ENCODE measurements at places on chromosomes 6 and 20. TPM values are rescaled to one million over a fixed set of nuclear protein-coding genes. Genes with fewer than 3 reads are reported as not detected.
A peak's percentile ranks its signal among the peaks of the same experiment; 100 is the strongest.

DNA sequence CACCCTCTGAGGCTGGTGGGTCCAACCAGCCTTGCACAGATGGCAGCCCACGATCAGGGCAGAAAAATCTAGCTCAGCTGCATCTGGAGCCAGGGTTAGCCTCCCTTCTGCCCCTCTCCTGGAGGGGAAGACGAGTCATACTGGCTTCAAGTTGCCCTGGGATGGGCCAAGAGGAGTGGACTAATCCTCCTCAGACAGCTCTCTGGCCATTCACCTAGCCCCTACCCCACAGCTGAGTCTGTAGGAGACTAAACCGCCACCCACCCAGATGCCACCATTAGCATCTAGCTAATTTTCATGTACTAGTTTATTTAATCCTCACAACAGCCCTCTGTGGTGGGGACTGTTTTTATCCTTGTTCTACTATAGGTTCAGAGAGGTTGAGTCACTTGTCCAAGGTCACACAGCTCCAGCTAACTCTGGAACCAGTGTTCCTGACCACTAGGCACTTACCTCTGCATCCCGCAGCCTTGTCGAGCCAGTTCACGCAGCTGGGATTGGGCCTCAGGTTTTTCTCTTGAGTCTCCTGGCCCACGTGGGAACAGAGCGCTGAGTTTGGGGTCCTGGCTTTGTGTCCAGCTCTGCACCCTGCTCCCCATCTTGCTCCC lies 48.5 kb upstream of the CCDC167 start:
- H3K4me1 ChIP-seq = peaks cover 24% of the 10 kb centered on the region
- no peaks in the 10 kb centered on the region for H3K27me3 ChIP-seq
- H3K4me3 ChIP-seq = no peak overlapping the region
- no peak for DNase-seq
- H3K36me3 ChIP-seq = no peaks in the 10 kb centered on the region

DNA sequence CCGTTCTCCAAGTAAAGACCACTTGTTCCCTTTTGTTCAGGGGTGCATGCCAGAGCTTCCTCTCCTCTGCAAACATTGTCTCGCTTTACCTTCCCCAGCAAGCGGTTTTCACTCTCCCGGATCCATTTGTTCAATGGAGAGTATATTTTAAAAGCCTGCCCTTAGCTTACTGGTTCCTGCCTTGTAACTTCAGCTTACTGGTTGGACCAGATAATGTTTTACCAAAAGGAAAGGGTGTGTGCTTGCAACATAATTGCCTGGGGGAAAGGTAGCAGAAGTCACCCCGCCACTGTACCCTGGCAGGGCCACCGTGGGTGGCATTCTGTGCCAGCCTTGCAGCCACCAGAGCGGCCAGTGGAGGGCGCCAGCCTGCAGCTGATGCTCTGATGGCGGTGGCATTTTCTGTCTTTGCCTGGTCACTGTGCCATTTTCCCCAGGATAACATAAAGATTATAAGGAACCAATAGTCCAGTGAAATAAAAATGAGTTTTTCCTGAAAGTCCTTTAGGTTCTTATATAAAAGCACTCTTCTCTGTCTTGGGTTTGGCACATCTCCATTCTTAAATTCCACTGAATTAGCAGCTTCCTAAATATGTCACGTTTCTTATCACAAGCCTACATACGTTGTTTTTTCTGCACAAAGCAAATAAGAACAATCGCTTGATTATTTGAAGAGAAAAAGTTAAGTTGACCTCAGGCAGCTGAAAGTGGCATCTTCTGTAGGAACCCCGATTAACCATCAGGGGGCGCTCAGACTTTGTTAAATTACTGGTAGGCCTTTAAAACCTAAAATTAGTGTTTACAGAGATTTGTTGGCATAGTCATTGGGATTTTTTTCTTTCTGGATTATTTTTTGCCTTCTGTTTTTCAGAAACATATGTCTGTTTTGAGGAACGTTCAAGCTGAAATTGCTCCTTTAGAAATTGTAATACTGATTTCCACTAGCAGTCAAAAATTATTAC lies 67.4 kb upstream of the XRN2 start:
- no peak overlapping the region for H3K27ac ChIP-seq
- DNase-seq = peak; percentile 66
- peaks cover 2% of the 10 kb centered on the region for H3K4me1 ChIP-seq
- H3K27me3 ChIP-seq = no peaks in the 10 kb centered on the region
- no peak overlapping the region for H3K4me3 ChIP-seq

DNA sequence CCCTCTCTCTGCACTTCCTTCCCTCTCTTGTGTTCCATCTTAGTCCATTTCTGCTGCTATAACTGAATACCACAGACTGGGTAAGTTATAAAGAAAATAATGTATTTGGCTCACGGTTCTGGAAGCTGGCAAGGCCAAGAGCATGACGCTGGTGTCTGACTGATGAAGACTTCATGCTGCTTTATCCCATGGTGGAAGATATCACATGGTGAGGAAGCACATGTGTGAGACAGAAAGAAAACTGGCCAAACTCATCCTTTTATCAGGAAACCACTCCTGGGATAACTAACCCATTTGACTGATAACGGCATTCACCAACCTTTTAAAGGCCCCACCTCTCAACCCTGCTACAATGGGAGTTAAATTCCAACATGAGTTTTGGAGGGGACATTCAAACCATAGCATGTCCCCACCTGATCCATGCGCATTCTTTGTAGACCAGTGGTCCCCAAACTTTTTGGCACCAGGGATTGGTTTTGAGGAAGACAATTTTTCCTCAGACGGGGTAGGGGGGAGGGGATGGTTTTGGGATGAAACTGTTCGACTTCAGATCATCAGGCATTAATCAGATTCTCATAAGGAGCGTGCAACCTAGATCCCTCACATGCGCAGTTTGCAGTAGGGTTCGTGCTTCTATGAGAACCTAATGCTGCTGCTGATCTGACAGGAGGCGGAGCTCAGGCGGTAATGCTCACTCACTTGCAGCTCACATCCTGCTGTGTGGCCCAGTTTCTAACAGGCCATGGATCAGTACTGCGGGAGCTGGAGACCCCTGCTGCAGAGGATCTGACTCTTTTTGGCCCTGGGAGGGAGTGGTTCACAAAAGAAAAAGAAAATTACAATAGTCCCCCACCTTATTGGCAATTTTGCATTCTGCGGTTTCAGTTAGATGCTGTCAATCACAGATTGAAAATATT lies 71.7 kb upstream of the RNF24 start:
- peaks cover 2% of the 10 kb centered on the region for H3K36me3 ChIP-seq
- peak overlapping the region; percentile 63 for H3K27ac ChIP-seq
- peaks cover 14% of the 10 kb centered on the region for H3K4me1 ChIP-seq
- DNase-seq = no peak

DNA sequence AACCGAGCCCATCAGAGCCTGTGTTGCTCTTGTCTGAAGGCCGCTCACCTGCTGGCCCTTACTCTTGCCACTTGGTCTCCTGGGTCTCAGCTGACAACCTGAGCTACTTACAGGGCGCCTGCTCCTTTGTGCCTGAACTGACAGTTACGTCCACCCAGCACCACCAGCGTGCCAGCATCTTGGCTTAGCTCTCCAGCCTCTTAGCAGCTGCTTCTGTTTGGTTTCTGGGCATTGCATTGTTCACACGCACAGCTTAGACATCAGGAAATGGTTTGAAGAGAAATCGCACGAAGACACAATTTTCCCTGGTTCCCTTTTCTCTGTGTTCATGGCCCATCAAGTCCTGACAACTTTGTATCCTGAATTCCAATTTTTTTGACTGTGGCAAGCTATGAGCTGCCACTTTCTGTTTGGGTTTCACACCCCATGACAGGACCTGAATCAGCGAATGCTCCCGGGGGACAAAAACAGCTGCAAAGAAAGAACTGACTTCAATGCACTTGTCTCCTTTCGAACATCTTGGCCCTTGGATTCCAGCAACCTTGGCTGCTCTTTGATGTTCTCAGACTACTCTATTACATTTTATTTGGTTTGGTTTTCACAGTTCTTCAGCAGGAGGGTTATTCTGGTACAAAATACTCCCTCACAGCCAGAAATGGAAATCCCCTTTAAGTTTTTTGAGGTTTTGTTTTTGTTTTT lies 45.2 kb upstream of the LY86 start:
- peaks cover 18% of the 10 kb centered on the region for H3K27me3 ChIP-seq
- no peak overlapping the region for H3K4me3 ChIP-seq
- DNase-seq = no peak
- H3K4me1 ChIP-seq = peaks cover 4% of the 10 kb centered on the region

GRCh38 chr6:13289789-13290318 lies 38.5 kb downstream of the TBC1D7 start:
- H3K27ac ChIP-seq = no peak overlapping the region
- H3K4me1 ChIP-seq = no peaks in the 10 kb centered on the region
- H3K4me3 ChIP-seq = no peak overlapping the region

GRCh38 chr20:40765814-40766480 lies 76.9 kb upstream of the MAFB start:
- H3K36me3 ChIP-seq = no peaks in the 10 kb centered on the region
- no peak overlapping the region for H3K4me3 ChIP-seq
- no peaks in the 10 kb centered on the region for H3K4me1 ChIP-seq
- no peak overlapping the region for H3K27ac ChIP-seq
- peaks cover 1% of the 10 kb centered on the region for H3K27me3 ChIP-seq

DNA sequence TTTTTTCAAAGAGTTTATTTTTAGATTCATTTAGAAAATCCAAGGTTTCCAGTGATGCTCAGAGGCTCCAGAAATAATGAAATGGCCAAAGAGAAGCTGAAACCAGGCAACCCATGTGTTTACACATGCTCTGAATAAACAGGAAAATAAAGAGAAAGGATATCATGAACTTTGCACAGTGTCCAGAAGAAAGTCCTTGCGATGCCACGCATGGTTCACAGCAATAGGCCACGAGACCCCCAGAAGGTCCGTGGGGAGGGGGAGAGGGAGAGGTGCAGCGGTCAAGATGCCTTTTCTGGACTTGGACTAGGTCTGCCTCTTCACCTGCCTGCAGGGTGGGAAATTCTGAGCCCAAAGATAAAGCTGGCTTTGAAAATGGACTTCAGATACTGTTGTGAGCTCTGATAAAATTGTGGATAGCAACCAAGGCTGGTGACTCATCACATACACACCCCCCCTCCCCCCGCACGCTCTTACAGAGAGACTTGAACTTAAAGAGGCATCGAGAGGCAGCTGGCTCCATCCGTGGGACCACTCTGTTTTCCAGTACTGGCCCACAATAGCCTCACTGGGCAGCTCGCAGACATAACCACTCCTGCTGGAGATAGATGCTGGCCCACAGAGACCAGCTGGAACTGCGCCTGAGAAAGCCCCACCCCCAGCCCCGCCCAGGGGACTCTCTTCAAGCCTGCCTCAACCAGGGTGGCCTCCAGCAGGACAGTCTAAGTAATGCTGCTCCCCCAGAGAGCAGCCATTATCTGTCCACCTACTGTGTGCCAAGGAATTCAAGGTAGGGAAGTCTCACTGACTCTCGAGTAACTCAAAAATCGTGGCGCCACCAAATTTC lies 21.2 kb upstream of the NFATC2 start:
- DNase-seq = no peak
- H3K27ac ChIP-seq = no peak overlapping the region
- H3K27me3 ChIP-seq = peaks cover 34% of the 10 kb centered on the region
- peaks cover 15% of the 10 kb centered on the region for H3K4me1 ChIP-seq

DNA sequence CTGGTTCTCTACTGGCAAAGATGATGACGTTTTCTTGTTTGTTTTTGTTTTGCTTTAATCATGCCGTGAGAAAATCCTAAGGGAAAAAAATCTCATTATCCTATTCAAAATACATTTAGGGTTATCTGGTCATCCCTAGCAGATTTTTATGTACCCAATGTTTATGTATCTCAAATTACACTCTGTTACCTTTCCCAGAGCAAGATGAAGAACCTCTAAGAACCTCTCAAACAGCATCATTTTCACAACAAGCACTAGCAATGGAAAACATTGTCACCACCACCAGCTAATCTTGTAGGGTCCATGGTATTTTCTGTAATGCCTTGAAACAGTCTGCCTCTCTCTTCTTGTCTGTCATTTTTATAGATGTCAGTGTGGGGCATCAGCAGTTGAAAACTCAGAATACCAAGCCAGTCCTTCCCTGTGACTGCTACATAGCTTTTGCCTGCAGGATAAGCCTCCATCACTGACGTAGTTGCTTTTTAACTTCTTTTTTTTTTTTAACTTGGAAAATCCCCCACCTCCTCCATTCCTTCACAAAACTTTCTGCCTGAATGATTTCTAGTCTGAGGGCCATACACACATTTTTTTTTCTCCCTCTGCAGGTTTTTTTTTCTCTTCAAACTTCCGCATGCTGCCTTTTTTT lies 2.4 kb upstream of the SNAP25 start:
- no peak overlapping the region for H3K27ac ChIP-seq
- peaks cover 15% of the 10 kb centered on the region for H3K4me1 ChIP-seq
- no peak for DNase-seq
- peaks cover 46% of the 10 kb centered on the region for H3K27me3 ChIP-seq
- H3K4me3 ChIP-seq = no peak overlapping the region

GRCh38 chr6:7219310-7219709 lies 93.7 kb downstream of the SSR1 start:
- H3K4me1 ChIP-seq = peaks cover under 1% of the 10 kb centered on the region
- no peak overlapping the region for H3K27ac ChIP-seq
- no peaks in the 10 kb centered on the region for H3K36me3 ChIP-seq
- no peaks in the 10 kb centered on the region for H3K27me3 ChIP-seq

GRCh38 chr20:59010995-59011873 lies 4.2 kb upstream of the CTSZ start:
- no peak overlapping the region for H3K4me3 ChIP-seq
- no peaks in the 10 kb centered on the region for H3K27me3 ChIP-seq
- H3K27ac ChIP-seq = no peak overlapping the region

- no peaks in the 10 kb centered on the region for H3K4me1 ChIP-seq
- H3K4me3 ChIP-seq = no peak overlapping the region
- H3K36me3 ChIP-seq = peaks cover 19% of the 10 kb centered on the region
Measured at GRCh38 chr20:44109951-44110361, 77.0 kb downstream of the JPH2 start.

- H3K4me1 ChIP-seq = peaks cover 11% of the 10 kb centered on the region
- no peaks in the 10 kb centered on the region for H3K36me3 ChIP-seq
- H3K27me3 ChIP-seq = no peaks in the 10 kb centered on the region
- H3K27ac ChIP-seq = no peak overlapping the region
- H3K4me3 ChIP-seq = no peak overlapping the region
- DNase-seq = no peak
Measured at GRCh38 chr20:3651204-3651962, 11.8 kb downstream of the GFRA4 start.

GRCh38 chr6:53199156-53199555 lies 50.5 kb upstream of the GCM1 start:
- no peak for DNase-seq
- no peaks in the 10 kb centered on the region for H3K27me3 ChIP-seq
- peaks cover 3% of the 10 kb centered on the region for H3K4me1 ChIP-seq
- no peak overlapping the region for H3K4me3 ChIP-seq
- peak overlapping the region; percentile 1 for H3K27ac ChIP-seq
- no peaks in the 10 kb centered on the region for H3K36me3 ChIP-seq

ZSCAN23 gene
- 2.8 TPM for total RNA-seq

CST9 gene
- not detected for total RNA-seq

EFCAB8 gene
- total RNA-seq = 2.2 TPM
